ENCODE measurements at places on chromosomes 12 and 14.

DNA sequence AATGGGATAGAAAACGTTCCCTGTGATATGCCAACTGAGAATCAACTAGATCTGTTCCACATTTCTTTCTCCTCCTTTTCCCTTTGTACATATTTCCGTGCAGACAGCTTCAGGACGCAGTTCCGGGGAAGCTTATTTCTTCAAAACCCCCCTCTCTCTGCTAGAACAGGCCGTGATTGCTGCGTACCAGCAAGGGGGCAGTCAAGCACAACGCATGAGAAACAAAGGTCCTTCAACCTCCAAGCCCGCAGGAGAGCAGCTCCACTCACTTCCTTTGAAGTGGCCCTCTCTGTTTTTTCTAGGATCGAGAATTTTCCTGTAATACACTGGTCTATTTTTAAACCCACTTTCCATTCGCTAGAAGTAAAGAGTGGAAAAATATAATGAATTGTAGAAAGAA lies 80.8 kb downstream of the ZNF664 start:
- DNase-seq = no peak
- no peaks in the 10 kb centered on the region for H3K36me3 ChIP-seq
- H3K27ac ChIP-seq = no peak overlapping the region
- H3K4me3 ChIP-seq = no peak overlapping the region

GRCh38 chr12:12804432-12804886 lies 8.7 kb upstream of the DDX47 start:
- H3K27me3 ChIP-seq = no peaks in the 10 kb centered on the region
- no peak for DNase-seq
- no peak overlapping the region for H3K27ac ChIP-seq
- H3K4me1 ChIP-seq = peaks cover 71% of the 10 kb centered on the region
- H3K36me3 ChIP-seq = peaks cover 2% of the 10 kb centered on the region

DNA sequence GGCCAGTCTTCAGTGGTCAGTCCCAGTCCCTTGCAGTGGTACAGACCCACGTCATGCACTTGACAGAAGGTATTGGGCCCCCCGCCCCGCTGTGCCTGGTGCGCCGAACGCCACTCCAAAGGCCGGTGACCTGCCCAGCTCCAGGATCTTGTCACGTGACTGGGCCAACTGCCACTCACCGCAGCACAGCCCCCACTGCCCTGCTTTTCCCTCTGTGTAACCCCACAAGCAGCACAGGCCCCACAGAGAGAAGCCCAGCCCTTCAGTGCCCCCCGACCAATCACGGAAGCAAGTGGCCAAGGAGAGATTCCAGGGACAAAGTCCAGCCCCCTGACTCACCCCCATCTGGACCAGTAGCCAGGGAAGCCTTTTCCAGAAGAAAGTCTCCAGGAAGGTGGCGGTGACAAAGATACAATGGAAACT lies 498 bp downstream of the GPR132 start:
- H3K27me3 ChIP-seq = no peaks in the 10 kb centered on the region
- peak overlapping the region; percentile 90 for H3K27ac ChIP-seq
- H3K4me3 ChIP-seq = peak overlapping the region; percentile 89
- peaks cover 2% of the 10 kb centered on the region for H3K36me3 ChIP-seq

DNA sequence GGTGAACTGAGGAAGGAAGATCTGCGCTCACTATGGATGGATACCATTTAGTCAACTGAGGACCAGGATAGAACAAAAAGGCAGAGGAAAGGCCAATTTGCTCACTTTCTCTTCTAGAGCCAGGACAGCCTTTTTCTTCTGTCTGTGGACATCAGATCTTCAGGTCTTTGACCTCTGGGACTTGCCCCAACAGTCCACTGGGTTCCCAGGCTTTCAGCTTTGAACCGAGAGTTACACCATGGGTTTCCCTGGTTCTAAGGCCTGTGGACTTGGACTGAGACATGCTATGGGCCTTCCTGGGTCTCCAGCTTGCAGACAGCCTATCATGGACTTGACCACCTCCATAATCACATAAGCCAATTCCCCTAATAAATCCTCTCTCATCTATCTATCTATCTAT lies 232.0 kb downstream of the IPO8 start:
- H3K4me3 ChIP-seq = no peak overlapping the region
- H3K36me3 ChIP-seq = no peaks in the 10 kb centered on the region
- no peaks in the 10 kb centered on the region for H3K27me3 ChIP-seq
- no peak for DNase-seq

GRCh38 chr12:59444932-59445331 lies 150.9 kb upstream of the SLC16A7 start:
- no peak for DNase-seq
- H3K4me3 ChIP-seq = no peak overlapping the region
- no peaks in the 10 kb centered on the region for H3K36me3 ChIP-seq
- no peaks in the 10 kb centered on the region for H3K27me3 ChIP-seq

DNA sequence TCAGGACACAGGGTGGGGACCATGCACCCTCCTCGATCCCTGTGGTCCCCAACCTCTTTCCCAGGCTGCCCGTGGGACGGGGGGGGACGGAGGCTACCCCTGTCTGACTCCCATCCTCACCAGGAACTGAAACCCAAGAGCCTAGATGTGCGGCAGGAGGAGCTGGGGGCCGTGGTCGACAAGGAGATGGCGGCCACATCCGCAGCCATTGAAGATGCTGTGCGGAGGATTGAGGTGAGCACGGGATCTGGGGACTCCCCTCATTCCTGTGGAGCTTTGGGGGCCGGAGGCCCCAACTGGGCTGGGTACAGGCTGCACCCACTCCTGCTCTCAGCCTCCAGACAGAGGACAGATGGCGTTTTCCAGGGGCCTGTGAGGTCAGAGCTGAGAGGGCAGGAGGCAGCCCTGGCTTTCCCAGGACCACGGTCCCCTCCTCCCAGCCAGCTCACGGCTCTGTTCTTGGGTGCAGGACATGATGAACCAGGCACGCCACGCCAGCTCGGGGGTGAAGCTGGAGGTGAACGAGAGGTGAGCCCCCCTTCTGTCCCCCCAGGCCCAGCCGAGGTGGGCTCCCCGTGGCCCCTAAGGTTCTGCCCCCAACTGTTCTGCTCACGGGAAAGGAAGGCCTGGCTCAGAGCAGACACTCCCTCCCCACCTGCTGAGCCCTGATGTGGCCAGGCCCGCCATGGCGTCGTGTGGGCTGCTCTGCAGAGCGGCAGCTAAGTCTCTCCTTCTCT lies 24.2 kb downstream of the HIP1R start:
- DNase-seq = no peak
- no peaks in the 10 kb centered on the region for H3K4me1 ChIP-seq
- H3K36me3 ChIP-seq = peaks cover 8% of the 10 kb centered on the region
- no peak overlapping the region for H3K27ac ChIP-seq
- H3K4me3 ChIP-seq = no peak overlapping the region

Measured in activated T-helper 1 cell treated with anti-CD3 and anti-CD28 coated beads, Interleukin-12 subunit alpha, Interleukin-12 subunit beta, Interleukin-2, Interleukin-4 antibody, amounts not matched to agents 30 ng/mL and 10 ng/mL and 1 ng/mL, durations not matched to agents 14 hours and 24 hours and 36 hours (primary cell).